ENCODE measurements at places on chromosomes 3 and 15. TPM values are rescaled to one million over a fixed set of nuclear protein-coding genes. Genes with fewer than 3 reads are reported as not detected.

DNA sequence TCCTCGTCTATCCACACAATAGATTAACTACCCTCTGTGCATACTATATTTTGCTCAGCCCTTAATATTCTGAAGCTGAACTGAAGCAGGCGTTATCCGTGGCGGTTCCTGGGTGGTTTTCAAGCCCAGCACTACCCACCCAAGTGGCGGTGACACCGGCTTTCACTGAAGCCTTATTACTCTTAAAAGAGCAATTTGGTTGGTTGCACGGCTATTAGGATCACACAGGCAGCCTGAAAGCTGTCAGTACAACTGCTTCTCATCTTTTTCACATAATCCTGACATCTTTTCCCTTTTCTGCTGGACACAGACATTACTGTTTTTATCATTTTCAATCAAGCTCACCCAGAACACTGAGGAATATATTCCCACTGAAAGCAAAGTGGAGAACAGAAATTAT, 525.3 kb upstream of the ZNF717 start:
- no peak for DNase-seq

GRCh38 chr3:100936931-100937330, 56.3 kb downstream of the ABI3BP start:
- no peak for DNase-seq

DNA sequence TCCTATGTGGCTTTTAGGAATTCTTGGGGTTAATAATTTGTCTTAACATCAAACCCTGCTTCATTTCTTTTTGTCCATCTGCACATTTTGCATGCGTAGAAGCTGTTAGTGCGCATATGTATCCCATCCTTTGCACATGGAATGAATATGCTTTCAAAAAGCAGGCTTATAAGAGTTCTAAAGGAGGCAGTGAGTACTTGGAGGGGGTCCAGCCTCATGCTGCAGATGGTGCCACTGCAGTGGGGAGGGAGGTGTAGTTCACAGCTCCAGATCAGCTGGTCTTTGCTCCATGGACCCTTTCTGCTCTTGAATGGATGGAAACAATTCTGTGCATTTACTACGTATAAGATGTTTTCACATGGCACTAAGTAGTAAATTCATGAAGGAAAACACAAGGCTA, 20.7 kb upstream of the SSR3 start:
- DNase-seq, result no peak

- no peak for DNase-seq
Measured at GRCh38 chr3:28891485-28891884, 389.4 kb upstream of the RBMS3 start.

DNA sequence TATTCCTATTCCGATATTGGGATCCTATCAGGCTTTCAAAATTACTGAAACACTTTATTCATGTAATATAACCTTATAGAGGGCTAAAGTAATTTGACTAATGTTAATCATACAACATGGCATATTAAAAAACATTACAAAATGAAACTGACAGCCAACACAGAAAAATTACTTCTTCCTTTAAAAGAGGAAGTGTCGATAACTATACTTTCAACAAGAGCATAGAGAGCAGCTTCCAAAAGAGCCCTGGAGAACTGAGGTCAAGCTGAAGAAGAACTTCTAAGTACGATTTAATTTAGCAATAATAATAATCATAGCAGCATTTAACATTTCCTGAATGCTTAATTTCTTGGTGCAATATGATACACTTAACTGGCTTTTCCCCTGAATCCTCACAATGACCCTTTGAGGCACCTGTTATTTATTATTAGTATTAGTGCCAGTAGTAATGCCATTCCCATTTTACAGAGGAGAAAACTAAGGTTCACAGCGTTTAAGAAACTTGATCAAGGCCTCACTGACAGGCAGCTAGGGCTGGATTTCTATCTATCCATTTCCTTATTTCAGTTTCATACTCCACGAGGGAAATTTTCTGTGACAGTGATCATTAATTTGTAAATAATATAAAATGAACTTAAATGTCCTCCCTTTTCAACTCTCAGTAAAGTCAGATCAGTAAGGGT, 181.6 kb downstream of the CFAP20DC start:
- no peak for DNase-seq

DNA sequence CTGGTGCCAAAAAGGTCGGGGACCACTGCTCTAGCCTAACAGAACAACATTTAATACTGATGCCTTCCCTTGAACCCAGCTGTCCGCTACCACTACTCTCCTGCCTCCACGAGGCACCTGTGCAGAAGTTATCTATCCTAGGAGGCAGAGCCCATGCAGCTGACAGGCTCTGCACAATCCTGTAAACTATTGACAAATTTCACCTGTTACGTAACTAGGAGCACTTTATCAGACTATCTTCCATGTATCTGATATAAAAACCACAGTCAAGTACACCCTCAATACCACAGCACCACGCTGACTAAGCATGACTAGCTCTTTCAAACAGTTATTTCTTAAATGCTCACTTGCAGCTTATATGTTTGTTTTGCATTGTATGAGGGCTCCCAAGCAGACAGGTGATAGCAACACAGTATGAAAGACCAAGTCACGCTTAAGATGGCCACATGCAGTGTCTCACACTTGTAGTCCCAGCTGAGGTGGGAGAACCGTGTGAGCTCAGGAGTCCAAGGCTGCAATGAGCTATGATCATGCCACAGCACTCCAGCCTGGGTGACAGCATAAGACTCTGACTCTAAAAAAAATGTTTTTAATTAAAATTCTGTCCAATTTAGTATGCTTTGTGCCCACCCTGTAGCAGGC, 4.5 kb upstream of the IL17RC start:
- DNase-seq, result peak; percentile 27

DNA sequence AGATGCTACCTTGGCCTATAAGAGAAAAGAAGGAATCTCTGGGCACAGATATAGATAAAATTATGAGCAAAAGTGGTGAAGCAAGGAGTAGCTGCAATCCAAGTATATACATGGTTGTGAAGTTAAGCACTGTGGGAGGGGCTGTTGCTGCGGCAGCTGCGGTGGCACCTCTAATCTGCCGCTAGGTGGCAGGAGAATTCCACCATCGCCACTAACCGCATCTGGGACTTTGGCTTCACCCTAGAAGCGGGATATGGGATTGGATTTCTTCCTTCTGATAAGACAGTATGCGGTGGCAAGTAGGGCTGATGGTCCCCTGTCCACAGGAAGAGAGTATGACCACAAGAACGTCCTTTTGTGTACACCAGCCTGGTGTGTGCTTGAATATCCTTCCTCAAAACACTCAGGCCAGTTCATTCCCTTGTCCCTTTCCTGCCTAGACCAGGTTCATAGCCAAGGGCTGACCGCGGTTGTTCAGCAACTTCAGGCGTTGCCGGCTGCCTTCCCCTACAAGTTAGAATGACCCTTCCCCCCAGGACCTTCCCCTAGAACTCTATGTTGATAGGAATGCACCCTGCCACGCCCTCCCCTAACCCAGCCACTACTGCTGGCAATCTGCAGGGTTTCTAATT, 5.1 kb downstream of the MAGEL2 start:
- DNase-seq, result no peak

GRCh38 chr3:45907769-45908705, 21.7 kb downstream of the CCR9 start:
- DNase-seq, result no peak

DNA sequence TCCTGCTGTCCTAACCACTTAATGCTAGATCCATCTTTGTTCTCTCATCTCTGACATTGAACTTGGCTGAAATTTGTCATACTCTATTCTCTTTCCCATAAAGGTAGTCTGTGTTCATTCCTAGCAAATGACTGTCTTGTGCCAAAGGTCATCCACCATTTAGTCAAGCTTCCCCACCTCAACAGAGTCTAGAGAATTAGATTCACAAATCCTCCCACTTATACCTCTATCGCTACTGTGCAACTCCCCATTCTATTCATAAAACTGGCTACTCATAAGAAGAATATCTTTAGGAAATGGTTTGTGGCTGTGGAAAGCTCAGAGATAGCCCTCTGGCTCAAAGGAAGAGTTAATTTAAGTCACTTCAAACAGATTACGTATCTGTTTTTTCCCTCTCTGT, 59.7 kb upstream of the MBNL1 start:
- DNase-seq, result no peak

DNA sequence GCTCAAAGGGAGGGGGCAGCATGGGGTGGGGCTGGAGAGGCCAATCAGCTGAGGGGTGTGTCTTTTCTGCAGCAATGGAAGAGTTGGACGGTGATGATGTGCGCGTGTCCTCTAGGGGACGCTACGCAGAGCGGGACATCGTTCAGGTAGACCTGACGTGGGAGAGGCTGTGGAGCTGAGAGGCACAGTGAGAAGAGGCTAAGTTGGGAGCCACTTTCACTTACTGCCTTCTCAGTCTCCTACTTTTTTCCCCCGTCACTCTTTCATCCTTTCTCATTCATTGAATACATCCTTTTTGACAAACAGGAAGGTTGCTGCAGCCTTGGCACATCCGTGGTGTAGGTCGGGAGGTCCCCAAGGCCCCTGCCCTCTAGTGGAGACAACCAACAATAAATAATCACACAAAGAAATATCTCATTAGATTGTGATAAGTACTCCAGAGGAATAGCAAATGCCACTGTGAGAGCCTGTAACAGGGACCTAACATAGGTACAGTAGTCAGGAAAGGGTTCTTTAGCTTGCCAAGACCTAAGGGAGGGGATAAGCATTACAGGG, 4.4 kb upstream of the BRPF1 start:
- DNase-seq, result no peak

DNA sequence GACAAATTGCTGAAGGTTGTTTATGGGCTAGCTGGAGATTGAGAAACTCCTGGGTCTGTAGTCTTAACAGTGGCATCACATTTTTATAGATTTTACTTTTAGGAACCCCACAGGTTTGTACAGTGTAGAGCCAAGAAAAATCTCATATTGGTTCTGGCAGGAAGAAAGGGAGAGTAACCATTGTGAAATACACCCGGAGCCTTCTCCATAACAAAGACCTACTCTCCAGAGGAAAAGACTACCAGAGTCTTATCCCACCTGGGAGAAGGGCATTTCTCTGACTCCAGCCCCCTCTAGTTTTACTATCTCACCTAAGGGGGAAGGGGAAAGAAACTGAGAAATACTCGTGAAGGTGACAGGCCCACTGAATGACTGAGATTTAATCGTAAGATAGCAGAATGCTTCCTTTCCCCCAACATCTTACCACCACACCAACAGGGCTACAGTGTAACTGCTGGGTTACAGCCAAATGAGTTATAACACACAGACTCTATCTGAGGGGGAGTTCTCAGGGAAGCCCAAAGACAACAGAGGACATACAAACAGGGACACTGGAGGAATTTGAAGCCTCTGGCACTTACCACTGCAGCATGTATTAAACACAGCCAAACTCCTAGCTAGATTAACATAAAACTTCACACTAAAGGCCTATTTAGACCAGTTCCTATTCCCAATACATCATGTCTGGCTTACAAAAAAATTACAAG, 56.1 kb downstream of the SYN2 start:
- no peak for DNase-seq

DNA sequence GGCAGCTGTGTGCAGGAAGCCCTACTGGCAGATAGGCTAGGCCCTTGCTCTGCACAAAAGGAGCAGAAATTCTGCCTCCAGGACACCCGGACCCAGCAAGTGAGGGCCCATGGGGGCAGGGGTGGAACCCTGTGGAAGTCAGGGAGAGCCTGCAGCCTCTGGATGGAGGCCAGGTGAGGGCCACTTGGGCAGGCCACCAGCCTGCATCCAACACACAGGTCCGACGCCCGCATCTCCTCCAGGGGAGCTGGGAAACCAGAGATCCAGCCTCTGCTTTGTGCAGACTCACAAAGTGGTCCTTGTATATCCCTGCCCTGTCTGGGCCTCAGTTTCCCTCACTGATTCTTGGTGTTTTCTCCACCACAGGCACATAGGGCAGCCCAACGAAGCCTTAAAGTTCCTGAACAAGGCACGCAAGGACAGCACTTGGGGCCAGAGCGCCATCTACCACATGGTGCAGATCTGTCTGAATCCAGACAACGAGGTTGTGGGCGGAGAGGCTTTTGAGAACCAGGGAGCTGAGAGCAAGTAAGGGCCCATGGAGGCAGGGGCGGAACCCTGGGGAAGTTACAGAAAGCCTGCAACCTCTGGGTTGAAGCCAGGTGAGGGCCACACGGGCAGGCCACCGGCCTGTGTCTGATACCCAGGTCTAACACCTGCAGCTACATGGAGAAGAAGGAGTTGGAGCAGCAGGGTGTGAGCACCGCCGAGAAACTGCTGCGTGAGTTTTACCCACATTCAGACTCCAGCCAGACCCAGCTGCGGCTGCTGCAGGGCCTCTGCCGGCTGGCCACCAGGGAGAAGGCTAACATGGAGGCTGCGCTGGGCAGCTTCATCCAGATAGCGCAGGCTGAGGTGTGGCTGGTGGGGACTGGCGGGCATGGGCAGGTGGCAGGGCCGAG, 16.6 kb downstream of the CSRNP1 start:
- DNase-seq, result no peak

- no peak for DNase-seq
Measured at GRCh38 chr3:136942803-136943202, 15.0 kb upstream of the IL20RB start.

GRCh38 chr3:175274056-175274455, 414.9 kb downstream of the NAALADL2 start:
- no peak for DNase-seq

DNA sequence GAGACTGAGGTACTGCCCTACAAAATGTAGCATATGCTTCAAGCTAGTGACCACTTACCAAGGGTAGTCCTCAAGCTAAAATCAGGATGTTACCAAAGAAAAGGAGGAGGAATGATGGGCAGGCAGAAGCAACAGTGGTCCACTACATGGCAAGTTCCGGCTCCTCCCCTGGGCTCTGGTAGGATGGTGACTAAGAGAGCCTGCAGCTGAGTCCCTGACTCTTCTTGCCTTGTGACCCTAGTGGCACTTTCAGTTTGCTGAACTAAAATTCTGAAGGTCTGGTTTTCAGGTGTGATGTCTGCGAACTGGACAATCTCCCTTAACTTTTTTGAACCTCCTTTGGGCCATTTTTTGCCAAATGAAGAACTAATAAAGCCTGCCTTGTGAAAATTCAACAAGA, 40.9 kb downstream of the MRPL46 start:
- no peak for DNase-seq

- no peak for DNase-seq
Measured at GRCh38 chr3:196655496-196655895, 16.0 kb downstream of the NRROS start.

The MFN1 gene
- 56.1 TPM for total RNA-seq

The EBLN2 gene
- total RNA-seq, result 7.8 TPM

The GCNT3 gene
- total RNA-seq, result not detected

The SLC38A3 gene
- total RNA-seq, result 1.4 TPM

The GOLGA8J gene
- total RNA-seq, result not detected

The IVD gene
- total RNA-seq, result 63.0 TPM

The CACNA2D2 gene
- total RNA-seq, result 3.2 TPM

The CDC25A gene
- 0.57 TPM for total RNA-seq

The ZNF80 gene
- not detected for total RNA-seq

The CFAP20DC gene
- 0.39 TPM for total RNA-seq
